Neuronal stem cell (in vitro differentiated cells): ENCODE measurements at places on chromosomes 1 and 21.

DNA sequence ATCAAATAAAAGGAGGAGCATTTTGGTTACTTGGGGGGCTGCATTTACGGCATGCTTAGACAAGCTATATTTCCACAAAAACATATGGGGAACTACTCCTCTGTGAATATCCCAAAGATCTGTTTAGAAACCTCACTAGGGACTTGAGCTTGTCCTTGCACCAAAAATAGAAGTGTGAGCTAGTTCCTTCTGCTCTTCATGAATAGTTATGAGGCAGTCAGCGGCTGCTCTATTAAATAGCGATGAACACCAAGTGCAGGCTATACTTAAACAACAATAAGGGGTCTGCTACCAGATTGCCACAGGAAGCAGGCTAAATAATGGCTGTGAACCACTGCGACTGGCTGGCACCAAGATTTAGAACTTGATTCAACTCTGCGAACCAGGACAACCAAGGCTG, 190.1 kb downstream of the PCP4 start:
- no peak for DNase-seq

DNA sequence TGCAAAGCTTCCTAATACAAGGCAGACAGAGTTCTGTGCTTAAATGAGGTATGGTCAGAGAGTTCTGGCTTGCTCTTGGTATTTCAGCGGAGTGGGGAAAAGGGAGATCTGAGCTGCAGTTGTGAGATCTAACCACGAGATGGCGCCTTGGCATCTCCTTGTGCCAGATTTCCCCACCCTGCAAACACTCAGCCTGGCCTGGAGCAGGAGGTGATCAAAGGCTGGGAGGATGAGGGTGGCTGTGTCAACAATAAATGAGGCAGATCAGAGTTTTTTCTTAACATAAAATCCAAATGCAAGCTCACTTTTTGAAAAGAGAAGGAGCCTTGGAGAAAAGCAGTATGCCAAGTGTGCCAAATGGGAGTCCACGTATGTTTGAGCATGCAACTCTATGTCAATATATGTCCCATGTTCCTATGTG, 4.1 kb upstream of the TFAP2E start:
- DNase-seq = no peak

GRCh38 chr21:43358940-43359822, 67.8 kb downstream of the SIK1 start:
- DNase-seq = no peak

- DNase-seq = no peak
Measured at GRCh38 chr1:119081700-119082099, 58.8 kb downstream of the WARS2 start.

DNA sequence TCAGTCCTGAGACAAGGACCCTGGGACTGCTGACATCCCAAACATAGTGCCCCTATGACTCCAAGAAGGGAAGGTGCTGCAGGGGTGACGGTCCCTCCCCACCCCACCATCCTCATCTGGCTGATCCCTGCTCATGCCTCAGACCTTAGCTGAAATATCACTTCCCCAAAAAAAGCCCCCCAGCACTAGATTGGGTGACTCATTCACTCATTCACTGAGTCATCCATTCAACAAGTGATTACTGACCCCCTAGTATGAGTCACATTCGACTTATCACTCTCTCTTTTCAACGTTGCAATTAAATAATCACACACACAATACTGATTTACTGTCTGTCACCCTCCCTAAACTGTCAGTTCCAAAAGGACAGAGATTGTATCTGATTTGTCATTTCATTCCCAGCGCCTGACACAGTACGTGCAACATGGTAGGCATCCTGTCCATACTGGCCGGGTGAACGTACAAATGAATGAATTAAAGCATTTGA, 48.6 kb downstream of the HIVEP3 start:
- no peak for DNase-seq

DNA sequence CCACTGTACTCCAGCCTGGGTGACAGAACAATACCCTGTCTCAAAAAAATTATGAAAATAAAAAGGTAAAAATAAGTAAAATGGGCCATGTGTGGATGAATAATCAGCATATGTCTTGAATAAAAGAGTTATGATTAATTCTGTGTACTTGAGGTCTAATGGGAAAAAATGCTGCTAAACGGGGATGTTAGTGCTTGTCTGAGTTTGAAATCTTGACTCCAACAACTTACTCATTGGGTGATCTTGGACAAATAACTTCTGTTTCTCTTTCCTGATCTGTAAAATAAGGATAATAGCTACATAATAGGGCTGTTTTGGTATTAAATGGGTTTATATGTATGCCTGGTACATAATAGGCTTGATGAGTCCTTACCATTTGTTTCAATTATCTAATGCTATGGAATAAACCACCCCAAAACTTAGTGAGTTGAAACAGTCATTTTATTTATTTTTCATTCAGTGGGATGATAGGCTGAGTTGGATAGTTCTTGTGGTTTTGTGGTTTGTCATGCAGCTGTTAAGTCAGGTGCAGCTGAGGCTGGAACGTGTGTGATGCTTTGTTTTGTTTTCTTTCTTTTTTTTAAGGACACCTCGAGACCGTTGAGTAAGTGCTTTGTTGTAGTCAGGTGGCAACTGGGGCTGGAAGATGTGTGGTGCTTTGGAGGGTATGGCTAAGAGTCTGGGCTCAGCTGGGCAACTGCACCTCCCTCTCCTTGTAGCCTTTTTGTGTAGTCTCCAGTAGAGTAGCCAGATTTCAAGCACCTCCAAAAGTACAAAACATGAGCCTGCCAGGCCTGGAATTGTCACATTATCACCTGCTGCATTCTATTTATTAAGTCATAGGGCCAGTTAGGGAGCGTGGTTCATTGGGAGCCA, 4.9 kb downstream of the MDM4 start:
- DNase-seq = no peak

GRCh38 chr1:226634166-226634588, 85.6 kb downstream of the STUM start:
- peak; percentile 70 for DNase-seq

GRCh38 chr1:119935915-119936314, 39.6 kb upstream of the ADAM30 start:
- no peak for DNase-seq

DNA sequence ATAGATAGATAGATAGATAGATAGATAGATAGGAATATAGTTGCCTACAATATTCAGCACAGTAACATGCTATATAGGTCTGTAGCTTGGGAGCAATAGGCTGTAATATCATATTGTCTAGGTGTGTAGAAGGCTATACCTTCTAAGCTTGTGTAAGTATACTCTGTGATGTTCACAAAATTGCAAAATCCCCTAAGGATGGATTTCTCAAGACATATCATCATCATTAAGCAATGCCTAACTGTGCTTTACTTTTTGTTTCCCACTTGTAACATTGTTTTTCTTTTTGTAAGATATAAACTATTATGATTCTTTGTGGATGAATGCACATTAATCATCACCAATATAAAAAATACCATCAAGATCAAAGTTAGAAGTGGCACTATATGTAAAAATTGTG, 1905.6 kb downstream of the NCAM2 start:
- no peak for DNase-seq

- DNase-seq = no peak
Measured at GRCh38 chr1:151947140-151947539, 37.8 kb upstream of the THEM4 start.

DNA sequence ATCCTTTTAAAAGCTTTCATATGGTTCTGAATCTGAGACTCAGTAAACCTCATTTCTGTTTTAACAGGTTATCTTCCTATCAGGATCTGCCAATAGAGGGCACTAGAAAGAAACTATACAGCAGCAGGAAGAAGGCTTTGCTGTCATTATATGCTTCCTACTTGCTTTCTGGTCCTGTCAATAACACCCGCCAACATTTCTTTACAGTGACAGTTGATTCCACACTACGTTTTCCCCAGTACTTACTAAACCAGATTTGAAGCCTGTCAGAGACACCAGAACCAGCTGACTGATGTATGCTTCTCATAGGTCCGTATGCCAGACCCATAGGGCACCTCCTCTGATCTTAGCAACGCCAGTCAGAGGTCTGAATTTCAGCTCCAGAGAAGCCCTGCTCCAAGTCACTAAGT, 341.0 kb upstream of the NEGR1 start:
- peak; percentile 50 for DNase-seq

DNA sequence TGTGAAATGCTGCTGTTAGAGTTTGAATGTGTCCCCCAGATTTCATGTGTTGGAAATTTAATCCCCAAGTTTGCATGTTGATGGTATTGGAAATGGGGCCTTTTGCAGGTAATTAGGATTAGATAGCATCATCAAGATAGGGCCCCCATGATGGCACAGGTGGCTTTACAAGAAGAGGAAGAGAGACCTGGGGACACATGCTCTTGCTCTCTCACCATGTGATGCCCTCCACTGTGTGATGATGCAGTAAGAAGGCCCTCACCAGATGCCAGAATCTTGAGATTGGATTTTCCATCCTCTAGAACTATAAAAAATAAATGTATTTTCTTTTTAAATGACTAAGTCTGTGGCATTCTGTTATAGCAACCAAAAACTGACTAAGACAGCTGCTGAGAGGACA, 57.0 kb upstream of the NEK7 start:
- DNase-seq = no peak

DNA sequence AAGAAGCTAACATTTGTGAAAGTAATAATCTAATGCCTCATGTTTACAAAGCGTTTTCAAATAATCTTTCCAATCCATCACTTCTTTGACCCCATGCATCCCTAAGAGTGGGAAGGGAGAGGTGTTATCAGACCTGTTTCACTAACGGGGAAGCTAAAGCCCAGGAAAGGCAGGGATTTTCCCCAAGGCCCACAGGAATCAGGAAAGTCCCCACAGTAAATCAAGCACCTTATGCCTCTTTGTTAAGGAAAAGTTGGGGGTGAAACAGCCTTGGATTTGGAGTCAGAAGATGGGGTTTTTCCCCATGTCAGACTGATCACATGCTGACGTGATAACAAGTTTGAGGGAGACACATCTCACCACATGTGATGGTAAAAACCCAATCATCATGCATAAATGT, 20.0 kb upstream of the ANGPTL7 start:
- no peak for DNase-seq

- DNase-seq = no peak
Measured at GRCh38 chr1:8112611-8113261, 86.6 kb upstream of the ERRFI1 start.

DNA sequence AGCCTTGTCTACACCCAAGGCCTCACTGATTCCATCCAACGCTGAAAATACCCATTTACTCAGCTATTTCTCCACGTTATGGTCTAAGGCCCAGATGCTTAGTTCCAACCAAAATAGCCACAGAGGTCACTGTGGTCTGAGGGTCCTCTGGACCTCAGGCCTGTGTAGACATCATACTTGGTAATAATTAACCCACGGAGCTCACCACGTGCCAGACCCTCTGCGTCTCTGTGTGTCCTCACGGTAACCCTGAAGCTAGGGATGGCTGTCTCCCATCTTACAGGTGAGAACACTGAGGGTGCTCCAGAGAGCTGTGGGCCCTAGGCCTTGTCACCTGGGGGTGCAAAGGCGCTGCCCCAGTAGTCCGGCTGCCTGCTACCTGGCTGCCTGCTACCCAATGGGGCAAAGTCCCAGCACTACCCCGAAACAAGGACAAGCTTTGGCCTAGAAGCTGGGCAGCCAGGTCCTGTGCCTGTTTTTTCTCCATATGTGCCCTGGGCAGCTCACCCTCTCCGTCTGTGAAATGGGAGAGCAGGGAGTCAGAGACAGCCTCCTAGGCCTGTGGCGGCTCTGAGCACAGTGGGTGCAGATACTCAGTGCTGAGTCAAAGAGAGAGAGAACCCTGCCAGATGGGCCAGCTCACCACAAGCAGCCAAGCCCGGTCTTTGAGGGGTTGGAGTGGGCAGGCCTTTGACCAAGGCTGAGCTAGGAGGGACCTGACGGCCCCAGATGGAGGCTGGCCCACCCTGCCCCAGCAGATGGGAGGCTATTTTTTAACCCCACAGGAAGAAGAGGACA, 17.0 kb upstream of the RUNX3 start:
- DNase-seq = no peak

- no peak for DNase-seq
Measured at GRCh38 chr1:90724361-90724760, 7.3 kb upstream of the BARHL2 start.
